HFFc6 (cell line): ENCODE measurements at places on chromosomes 5 and 9. TPM values are rescaled to one million over a fixed set of nuclear protein-coding genes. Genes with fewer than 3 reads are reported as not detected.

- DNase-seq: no peak
These were observed 25.8 kb downstream of the THBS4 start for GRCh38 chr5:80060966-80061365.

DNA sequence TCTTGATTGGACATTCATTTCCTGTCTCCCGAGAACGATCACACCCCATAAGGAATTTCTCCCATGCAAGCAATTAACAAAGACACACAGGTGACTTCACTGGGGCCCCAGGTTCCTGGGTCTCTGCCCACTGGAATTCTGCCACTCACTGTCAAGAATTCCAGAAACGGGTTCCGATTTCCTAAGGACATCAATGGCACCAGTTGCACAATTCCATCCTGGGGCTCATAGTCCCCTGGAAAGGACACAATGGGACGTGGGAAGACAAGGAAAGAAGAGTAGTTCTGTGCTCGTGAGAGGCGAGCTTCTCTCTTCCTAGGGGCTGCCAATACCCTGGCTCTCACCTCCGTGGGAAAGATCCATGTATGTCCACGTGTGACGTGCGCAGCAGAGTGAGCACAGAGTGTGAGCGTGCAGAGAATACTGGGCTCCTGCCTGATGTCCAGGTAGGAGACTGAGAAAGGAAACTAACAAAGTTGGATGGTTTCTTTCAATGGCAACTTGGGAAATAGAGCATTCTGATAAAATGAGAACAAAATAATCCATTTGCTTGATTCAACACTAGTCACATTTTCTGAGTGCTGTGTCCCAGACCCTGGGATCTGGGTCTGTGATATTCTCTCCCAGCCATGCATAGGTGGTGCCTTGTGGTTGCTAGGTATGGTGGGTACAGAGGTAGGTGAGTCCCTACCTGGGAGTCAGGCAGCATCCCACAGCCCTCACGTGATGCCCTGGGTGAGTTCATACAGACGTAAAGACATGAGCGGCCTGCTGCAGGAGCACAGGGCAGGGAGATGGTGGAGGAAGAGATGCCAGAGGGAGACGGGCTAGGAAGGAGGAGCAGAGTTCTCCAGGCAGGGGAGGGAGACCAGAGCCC, 159.8 kb downstream of the COL23A1 start:
- no peak for DNase-seq

FAM174A gene
- total RNA-seq: 13.9 and 20.2 TPM in 2 replicates

GRCh38 chr9:74277532-74277931, 219.6 kb upstream of the RORB start:
- no peak for DNase-seq

DNA sequence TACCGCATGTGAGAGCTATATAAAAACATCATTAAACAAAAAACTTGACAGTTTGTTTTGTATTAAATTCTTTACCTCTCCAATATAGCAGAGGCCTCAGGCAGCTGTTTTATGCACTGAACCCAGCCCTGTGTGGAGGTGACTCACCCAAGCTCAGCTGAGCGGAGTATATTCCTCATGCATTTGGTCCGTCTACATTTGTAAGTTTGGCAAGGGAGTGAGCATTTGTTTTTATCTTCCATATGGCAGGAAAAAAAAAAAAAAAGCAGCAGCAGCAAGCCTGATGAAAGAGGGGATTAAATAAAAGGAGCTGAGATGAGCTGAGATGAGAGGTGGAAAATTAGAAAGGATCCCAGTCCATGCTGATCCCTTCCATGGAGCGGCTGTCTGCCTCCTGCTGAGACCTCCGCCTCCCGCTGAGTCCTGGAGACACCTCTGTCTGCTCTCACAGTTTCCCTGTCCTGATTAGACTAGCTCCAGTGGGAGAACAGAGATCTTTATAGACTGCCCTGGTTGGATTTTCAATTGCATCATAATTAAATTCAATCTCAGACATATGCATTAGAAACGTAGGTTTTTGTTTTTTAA, 112.0 kb upstream of the CTNND2 start:
- DNase-seq: no peak

CFAP90 gene
- not detected in 3 replicates for total RNA-seq

ADAMTS19 gene
- not detected in 3 replicates for total RNA-seq
